ENCODE measurements at places on chromosomes 1 and 21.

DNA sequence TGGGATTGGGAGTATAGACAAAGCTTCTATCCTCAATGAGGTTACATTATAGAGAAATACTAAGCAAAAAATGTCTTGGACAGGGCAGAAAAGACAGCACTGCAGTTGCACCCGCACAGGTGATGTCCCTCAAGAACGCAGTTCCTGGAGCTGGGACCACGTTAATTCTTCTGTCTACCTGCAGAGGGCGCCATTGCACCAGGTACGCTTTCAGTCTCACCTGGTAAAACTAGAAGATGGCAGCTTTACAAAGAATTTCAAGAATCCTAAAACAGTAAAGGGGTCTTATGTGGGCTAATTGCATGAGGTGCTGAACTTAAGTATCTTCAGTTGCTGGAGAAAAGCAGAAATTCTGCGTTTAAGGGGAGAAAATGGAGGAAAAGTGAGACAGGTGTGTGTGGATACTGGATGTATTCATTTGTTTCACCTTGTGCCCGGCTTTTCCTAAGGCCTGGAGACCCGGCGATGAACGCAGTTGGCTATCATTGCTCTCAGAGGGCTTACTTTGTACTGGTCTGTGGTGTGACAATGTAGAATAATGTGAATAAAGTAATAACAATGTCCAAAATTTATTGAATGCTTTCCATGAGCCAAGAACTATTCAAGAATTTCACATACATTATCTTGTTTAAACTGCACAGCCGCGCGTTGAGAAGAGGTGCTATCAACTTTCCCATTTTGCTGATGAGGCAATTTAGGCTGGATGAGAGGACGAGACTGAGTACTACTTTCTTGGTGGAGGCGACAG lies 276.3 kb upstream of the GREM2 start:
- no peak for DNase-seq

DNA sequence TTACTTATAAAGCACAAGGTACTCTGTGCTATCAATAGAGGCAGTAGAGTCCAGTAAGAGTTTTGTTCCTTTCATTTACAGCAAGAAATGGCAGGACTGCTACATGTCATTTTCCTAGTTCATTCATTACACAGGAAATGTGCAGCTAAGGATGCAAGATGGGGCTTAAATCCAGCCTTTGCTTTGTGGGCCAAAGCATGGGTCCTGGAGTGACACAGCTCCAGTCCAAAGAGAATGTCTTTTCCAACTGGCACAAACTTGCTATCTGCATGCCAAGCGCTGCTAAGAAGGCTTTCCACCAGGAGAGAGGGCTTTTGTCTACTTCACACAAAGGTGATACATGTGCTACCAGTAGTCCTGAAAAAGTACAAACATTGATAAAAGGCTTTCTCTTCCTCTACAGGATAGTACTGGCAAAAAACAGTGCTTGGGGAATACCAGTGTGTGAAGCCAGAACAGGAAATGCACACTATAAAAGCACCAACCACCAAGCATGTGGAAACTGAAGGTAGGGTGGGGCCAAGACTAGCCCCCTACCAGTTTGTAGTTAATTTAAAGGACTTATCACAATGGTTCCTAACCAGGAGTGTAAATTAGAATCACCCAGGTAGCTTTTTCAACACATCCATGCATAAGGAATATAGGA lies 68.7 kb downstream of the ARID4B start:
- no peak for DNase-seq

DNA sequence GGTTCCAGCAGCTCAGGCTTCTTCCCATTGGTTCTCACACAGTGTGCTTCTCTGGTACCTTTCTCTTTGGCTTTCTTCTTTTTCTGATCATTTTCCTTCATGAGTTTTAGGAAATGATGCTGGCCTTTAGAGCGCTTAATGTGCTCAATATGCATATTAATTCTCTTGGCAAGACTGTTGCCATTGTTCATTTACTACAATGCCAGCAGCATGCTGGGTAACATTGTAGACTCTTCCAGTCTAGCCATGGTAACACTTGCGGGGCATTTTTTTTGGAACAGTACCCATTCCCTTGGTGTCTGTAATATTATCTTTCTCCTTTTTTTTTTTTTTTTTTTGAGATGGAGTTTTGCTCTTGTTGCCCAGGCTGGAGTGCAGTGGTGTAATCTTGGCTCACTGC lies 21.7 kb downstream of the UBE4B start:
- no peak for DNase-seq

DNA sequence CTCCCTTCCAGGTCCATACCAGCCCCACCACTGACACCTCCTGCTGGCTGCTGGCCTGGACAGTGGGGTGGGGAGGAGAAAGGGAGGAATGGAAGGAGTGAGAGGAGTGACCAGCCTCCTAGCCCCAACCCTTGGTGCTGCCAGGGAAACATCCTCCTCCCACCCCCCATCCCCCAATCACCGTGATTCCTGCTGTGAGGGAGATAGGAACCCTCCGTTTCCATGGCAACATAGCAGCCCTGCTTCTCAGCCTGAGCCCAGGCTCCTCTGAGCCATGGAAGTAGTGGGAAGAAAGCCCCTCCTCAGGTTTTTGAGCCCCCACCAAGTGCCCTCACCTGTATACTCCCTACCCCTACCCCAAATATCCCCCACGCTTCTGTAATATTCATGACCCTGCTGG lies 44.4 kb upstream of the SCMH1 start:
- DNase-seq = no peak

- no peak for DNase-seq
These were observed 16.2 kb upstream of the TSNAX start for GRCh38 chr1:231512147-231512698.

DNA sequence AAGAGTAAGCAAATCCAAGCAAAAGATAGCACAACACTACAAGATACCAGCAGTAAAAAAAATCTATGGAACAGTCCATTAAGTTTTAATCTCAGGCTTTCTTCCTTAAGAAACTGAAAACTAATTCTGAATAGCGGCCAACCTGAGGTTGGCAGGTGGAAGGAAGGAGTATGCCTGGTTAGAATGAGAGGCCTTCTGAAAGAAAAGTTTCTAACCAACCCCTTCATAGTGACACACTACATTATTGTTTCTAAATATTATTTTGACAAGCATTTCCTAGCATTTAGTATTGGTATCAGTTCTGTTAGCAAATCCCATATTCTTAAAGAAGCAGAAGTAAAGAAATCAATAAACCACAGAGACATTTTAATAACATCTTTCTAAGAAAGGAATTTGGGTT lies 205.7 kb upstream of the PTBP2 start:
- no peak for DNase-seq

- DNase-seq = no peak
These were observed 6.7 kb downstream of the CLCNKB start for GRCh38 chr1:16050328-16050727.

DNA sequence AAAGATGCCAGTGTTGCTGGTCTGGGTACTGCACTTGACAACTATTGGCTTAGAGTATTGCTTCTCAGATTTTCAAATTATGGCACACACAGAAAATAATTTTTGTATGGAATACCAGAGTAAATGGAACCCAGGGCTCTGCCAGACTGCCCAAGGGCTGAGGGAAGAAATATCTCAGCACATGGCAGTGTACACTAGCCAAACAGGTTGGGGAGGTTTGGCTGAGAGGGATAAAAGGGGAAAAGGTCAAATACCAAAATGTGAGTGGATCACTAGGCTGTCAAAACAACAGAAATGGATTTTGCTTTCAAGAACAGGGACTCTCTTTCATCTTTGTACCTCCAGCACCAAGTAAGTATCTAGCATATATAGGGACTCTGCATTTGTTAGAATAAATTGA lies 3.0 kb upstream of the RGS8 start:
- DNase-seq = no peak

DNA sequence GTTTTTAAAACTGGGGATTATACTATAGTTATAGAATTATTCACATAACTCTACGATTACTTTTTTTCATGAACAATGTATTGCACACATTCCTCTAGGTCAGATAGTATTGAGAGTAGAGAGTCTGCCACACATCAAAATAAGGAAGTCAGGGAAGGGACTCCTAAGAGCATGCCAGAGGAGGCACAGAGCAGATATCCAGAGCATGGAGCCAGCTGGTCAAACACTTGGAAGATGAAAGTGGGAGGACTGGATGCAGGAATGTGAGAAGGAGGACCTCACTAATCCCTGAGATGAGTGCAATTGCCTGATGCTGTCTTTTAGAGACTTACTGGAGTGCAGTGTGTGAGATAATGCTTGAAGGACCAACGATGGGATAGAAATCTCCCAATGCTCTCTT lies 9.6 kb upstream of the RFX5 start:
- no peak for DNase-seq

DNA sequence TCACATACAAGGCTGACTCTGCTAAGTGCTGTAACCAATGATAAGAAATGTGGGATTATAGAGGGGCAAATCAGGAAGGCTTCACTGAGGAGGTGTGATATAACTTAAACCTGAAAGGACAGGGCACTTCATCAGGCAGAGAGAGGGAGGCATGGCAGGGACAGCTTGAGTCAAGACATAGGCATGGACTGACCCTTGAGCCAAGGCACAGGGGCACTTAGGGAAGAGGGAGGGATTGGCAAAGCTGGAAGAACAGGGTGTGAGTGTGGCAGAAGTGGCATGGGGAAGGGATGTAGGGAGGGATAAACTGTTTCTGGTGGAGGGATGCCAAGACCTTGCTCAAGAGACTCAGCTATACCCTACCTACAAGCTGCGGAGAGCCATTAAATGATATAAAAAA lies 81.3 kb downstream of the PLXNA2 start:
- DNase-seq = no peak

- DNase-seq = no peak
These were observed 37.6 kb downstream of the DDAH1 start for GRCh38 chr1:85427331-85427730.

DNA sequence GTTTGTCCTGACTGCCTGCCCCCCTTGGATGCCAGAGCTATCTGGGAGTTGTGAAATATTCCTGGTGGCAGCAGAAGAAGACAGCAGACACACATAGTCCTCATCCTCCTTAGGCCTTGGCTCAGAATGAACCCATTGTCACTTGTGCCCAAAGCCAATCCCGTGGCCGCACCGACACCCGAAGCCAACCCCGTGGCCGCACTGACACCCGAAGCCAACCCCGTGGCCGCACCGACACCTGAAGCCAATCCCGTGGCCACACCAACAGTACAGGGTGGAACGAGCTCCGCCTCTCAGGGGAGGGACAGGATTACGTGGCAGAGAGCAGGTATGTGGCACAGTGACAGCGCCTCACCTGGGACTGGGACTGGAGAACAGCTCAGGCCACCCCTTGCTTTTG lies 186.7 kb downstream of the PRDM16 start:
- no peak for DNase-seq

DNA sequence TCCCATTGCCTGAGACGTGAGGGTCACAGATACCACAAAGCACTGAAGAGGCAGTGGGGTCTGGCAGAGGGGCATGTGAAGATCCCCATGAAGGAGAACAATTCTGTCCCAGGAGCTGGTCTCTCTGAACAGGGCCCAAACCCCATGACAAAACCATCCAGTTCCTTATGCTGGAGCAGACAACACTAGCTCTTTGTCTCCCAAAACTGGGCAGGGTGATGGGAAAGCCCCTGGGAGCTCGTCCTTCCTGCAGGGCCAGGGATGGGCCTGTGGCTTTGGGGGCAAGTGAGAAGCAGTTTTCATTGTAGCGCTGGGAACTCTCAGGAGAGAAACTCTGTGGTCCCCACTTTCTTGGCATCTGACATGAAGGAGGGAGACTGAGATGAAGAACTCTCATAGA lies 8.8 kb downstream of the ETV3L start:
- DNase-seq = no peak

DNA sequence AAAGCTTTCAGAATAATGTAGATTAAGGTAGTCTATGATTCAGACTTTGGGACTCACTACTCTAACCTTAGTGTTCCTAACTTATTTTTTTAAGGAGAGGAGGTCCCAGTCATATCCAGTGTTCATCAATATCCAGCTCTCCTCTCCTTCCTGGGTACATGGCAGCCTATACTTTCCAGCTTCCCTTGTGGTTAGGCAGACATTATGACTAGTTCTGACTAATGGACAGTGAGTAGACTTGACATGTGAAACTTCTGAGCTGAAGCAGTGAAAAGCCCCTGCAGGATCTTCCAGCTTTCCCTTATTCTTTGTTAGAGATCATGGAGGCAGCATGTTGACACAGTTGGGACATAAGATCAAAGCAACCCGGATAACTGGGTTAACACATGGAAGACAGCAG lies 144.2 kb downstream of the PTPRU start:
- DNase-seq = no peak

DNA sequence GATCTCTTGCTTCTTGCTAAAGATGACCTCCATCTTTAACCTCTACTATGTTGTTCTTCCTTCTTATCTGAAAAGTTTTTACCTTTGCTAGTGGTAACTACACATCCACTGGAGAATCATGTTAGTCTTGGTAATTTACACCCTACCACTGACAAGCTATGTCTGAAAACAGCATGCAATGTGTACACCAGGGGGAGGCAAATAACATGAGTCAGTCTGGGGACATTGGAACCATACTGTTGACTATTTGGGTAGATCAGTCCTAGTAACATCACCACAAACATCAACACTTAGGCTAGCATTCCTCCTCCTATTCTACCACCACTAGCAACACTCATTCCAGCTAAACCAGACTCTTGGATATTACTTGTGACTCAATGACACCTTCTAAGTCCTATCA lies 549.0 kb downstream of the KCNT2 start:
- no peak for DNase-seq

DNA sequence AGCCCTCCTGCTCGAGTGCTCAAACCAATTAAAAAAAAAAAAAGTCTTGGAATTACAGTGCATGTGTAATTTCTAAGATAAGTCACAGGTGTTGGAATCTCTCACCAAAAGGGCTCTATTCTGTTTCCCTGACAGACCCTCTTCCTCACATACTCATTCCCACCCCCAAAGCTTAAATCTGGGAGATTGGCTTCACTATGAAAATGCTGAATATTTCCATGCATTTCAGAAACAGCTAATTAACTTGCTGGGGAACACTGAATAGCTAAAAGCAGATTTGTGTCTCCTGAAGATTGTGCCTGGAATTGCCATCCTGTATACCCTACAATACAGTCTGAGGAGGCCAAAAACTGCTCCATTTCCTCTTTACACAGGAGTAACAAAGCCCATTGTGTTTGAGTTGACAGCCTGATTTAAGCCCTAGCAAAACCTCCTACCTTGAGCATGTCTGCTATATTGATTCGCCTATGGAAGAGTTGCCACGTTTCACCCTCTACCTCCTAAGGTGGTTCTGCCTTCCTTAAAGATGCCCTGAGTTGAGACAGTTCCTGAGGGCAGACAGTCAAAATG lies 1.4 kb upstream of the PIK3R3 start:
- no peak for DNase-seq

DNA sequence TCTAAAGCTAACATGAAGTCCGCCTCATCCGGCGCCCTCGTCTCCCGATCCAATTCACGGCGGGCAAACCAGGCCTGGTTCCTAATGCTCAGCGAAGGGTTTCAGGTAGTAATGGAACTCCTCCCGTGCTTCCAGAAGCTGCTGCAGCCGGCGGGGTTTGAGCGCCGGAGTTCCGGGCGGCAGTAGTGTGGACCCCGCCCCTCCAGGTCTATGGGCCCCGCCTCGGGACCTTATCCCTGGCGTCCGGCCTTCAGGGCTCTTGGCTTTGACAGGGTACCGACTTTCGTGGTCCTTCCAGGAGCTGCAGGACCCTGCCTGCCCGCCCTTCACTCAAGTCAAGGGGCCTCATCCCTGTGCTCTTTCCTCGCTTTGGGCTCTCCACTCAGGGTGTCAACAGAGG lies 304.1 kb downstream of the FAM72C start:
- no peak for DNase-seq

GRCh38 chr1:59164371-59164770 lies 132.5 kb upstream of the FGGY start:
- no peak for DNase-seq

- DNase-seq = no peak
These were observed 111.4 kb upstream of the CDC42BPA start for GRCh38 chr1:227429447-227430359.

GRCh38 chr21:45430521-45431501 lies 25.8 kb downstream of the COL18A1 start:
- no peak for DNase-seq
